ENCODE measurements at places on chromosomes 1 and 21.
A peak's percentile ranks its signal among the peaks of the same experiment; 100 is the strongest.

GRCh38 chr1:51270751-51271150, 34.7 kb downstream of the RNF11 start:
- no peak for DNase-seq

GRCh38 chr1:53147174-53147573, 4.7 kb upstream of the SLC1A7 start:
- DNase-seq, result no peak

GRCh38 chr21:29264721-29265120, 34.0 kb upstream of the BACH1 start:
- no peak for DNase-seq

- no peak for DNase-seq
Observed at GRCh38 chr1:59978511-59978910, 51.9 kb upstream of the CYP2J2 start.

DNA sequence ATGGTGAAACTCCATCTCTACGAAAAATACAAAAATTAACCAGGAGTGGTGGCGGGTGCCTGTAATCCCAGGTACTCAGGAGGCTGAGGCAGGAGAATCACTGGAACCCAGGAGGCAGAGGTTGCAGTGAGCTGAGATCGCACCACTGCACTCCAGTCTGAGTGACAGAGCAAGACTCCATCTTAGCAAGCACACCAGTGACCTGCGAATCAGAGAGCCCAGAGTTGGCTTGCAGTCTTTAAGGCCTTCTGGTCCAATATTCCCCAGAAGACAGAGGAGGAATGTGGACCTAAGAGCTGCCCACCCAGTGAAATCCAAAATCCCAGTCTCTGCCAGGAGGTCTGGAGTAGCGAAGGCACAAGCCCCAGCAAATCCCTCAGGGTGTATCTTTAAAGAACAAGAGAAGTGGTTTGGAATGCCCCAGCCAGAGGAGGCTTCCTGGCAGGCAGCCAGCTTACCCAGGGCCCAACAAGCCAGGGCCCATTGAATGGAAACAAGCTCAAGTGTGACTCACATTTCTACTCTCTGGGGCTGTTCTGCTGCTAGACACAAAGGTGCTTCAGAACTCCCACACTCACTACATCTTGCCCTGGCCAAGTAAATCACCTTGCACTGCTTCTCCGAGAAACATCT, 23.9 kb downstream of the GPR161 start:
- peak; percentile 63 for DNase-seq

DNA sequence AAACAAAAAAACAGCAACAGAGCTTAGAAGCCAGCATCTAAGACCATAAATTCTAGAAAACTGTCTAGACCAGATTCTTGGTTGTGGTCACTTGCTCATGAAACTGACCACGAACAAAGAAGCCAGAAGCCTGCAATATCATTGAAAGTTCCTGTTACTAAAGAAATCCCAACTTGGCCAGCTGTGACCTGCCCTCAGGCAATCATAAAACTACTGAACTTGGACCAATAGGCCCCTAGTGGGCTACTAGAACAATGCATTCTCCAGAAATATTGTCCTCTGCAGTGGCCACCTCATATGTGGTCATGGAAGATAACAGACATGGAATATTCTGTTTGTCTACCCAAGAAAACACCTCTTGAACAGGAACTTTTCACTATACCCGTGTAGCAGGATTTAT, 87.7 kb downstream of the SPATA17 start:
- no peak for DNase-seq

DNA sequence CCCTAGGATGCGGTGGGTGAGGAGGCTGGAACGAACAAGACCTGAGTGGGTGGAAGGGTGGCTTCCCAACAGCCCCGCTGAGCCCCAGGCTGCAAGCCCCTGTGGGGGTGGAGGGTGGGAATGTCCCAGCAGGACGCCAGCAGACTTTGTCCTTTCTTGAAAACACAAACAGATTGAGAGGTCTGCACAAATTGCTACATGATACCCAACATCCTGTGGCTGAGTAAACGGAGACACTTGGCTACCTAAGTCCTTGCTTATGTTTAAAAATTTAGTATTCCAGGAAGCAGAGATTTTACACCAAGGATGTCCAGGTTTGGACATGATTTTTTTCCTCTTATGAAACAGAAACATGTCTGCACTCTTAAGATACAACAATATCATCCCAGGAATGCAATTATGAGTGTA, 11.8 kb upstream of the F3 start:
- DNase-seq, result no peak

GRCh38 chr1:23889074-23889473, 21.0 kb upstream of the FUCA1 start:
- DNase-seq, result no peak

DNA sequence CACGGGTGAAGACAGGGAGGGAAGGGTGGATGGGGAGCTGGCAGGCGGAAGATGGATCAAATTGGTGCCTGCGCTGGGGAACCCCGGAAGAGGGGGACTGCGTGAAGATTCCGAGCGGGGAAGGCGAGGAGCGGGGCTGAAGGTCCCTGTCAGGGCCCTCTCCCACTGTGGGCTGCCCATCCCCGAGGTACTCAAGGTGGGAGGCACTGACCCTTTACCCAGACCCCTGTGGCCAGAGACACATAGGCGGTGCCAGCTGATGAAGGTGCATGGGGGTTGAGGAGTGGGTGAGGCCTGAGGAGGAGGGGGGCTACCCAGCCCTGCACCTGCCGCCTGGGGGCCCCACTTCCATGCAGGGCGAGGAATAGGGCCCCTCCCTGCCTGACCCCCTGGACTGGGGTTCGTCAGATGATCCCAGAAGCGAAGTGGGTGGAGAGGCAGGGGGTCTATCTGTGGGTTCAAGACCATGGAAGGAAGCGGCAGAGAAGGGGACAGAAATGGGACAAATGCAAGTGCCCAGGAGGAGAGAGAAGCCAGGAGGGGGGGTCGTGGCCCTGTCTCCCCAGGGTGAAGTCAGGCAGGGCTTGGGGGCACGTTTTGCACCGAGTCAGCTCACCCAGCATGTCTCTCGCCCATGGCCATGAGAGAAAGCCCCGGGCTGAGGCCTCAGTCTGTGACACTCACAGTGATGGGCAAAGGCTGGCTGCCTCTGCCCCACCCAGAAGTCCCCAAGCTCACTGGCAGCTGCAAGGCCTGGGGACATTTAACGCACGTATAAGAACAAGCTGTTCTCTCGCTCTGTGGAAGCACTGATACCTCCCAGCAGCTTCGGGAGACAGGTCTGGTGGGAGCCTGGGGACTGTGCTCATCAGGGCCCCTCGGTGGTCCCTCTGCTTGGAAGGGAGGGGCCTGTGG, 7.0 kb upstream of the MMEL1 start:
- no peak for DNase-seq

- DNase-seq, result no peak
Observed at GRCh38 chr1:91018006-91018405, 3.8 kb downstream of the ZNF644 start.

DNA sequence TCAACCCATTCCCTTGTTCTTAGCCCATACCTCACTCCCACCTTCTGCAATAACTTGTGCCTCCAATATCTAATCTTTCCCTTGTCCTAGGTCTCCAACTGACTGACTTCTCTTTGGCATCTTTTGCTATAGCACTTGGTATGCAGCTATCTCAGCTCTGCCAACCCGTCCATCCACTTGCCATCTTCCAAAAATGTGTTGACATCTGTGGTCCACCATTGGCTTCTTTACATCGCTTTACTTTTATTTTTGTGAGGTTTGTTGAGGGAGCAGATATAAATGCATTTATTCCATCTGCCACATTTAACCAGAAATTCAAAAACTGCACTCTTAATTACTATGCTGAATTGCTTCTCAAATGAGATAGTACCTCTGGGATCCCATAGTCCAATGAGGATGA, 24.9 kb upstream of the PSMB2 start:
- no peak for DNase-seq

GRCh38 chr1:232627645-232628334, 2.1 kb downstream of the SIPA1L2 start:
- no peak for DNase-seq

DNA sequence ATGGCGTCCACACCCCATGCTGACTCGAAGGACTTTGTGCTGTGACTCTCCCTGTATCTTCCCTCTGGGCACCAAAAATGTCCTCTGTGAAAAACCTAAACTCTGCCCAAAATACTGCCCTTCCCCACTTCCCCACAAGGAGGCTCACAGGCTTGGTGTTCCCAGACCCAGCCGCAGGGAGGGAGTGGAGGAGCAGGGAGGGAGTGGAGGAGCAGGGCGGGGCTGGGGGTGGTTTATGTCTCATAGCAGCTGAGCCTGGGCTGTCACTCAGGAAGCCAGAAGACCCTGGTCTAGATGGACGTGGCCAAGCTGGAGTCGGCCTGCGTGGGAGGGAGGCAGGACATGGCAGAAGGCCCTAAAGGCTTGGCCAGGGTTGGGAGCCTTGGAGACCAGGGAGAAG, 461.7 kb downstream of the PTPRU start:
- DNase-seq, result no peak

DNA sequence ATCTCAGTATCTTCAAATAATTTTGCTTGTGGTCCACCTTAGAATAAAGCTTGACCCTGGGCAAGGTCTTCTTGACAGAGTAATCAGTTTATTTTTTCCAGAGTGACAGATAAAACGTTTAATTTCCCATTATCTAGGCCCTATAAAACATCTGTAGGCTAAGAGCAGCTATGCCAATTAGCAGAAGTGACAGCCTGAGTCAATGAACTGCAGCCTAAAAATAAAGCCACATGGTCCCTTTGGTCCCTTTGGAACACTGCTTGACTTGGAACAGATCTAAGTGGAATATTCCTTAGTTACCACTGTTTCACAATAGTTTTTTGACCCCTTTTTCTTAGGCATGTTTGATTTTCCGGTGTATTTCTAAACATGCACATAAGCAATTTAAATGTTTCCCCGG, 6.3 kb upstream of the RGS13 start:
- DNase-seq, result no peak

DNA sequence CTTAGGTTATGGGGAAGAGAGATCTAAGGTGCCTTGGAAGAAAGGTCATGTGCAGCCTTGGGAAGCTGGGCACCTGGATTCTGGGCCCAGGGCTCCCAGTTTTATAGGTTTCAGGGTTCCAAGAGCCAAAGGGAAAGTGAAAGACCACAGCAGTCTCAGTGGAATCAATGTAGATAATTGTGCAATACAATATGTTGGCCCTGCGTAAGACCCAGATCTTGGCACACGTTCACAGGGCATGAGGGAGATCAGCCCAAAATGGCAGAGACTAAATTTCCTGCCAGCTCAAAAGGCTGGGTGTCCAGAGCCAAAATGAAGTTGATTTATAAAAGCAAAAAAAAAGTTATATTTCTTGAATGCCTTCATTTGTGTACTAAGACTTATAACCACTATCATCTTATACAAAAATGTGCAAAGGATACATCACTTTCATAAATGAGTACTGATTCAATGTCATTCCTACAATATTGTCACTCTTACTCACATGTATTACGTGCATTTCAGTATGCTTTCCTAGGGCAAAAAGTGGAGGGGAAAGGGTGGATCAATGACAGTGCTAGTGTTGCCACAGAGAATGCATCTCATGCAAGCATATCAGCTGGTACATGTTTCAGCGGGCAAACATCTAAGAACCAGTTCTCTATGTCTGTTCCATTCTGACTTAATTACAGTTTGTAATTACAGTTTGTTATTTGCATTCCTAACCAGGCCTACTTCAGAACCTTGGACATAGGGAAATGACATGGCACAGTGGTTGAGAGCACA, 22.5 kb upstream of the NPL start:
- no peak for DNase-seq

DNA sequence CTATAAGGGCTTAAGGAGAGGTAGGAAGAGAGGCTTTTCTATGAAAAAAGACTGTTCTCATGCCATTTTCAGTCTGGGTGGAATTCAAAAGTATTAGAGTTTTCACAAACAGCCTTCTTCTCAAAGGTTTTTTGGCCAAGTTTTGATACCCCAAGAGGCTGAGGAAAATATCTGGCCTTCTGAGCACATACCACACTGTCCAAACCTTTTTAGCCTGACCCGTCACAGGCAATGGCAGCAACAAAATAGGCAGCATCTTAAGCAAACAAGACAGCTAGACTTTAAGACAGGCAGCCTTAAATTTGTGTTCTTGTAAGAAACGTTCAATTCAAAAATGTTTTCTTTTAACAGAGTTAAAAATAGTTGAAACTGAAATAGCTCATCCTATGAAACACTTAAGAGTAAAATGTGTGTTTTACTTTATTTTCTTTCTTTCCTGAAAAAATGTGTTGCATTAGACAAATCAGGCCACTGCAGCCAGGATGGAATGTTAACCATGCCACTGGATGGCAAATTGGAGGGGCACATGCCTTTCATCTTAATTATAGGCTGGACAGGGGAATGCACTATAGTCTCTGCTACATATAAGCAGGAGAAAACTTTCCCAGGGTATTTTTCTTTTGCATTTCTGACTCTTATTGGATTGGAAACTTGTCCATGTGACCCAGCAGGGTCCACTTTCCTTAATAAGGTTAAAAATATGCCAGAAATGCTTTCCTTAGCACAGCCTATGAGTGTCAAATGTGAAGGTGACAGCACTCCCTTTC, 315.0 kb downstream of the TGFB2 start:
- no peak for DNase-seq

GRCh38 chr1:113677250-113678158, 81.8 kb downstream of the PHTF1 start:
- DNase-seq, result no peak

- DNase-seq, result no peak
Observed at GRCh38 chr1:168195199-168196135, 16.7 kb downstream of the TIPRL start.

DNA sequence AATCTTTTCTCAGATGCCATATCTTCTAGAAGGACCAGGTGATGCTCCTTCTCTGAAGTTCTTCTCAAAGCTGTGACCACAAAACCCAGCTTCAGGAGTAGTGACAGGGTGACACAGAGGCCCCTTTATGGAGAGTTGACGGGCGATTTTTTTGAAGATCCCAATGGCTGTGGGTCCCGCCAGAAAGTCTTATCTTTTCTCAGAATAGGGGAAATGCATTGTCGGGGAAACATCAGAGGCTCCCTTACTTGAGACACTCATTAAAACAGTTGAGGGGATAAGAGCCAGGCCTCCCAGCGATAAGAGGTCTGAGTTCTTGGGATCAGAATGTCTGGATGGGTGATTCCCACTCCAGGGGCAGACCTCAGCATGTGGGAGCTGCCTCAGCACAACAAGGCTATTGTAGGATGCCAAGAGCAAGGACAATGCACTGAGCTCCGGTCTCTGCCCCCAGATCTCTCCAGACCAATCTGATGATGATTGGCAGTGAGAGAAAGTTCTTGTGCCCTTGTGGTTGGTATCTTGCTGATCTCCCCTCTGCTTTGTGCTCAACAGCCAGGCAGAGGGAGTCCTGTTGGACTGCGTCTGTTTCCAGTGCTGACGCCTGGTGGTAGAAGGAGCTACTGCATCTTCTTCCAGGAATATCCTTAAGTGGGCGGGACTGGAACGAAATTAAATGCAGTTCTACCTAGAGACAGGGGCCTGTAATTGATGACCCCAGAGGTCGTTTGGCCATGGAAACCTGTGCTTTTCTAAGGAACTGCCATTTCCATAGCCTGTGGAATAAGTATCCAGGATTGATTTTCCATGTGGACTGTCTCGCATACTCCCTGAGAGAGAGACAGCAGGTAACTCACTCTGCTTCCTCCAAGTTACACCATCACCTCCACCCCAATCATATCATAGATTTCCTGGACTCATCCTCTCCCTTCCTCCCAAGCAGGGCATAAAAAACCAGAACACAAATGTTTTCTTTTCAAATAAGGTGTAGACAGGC, 6.8 kb upstream of the ACKR1 start:
- DNase-seq, result peak; percentile 80

GRCh38 chr21:40454057-40454456, 392.9 kb downstream of the DSCAM start:
- no peak for DNase-seq

GRCh38 chr1:234962340-234962989, 166.2 kb downstream of the TOMM20 start:
- peak; percentile 53 for DNase-seq

- DNase-seq, result no peak
Observed at GRCh38 chr21:29991624-29992023, 51.8 kb upstream of the GRIK1 start.
